ENCODE measurements at places on chromosomes 2 and 18.
A peak's percentile ranks its signal among the peaks of the same experiment; 100 is the strongest.

GRCh38 chr18:76571689-76572088 is 76.6 kb upstream of the ZNF516 start:
- DNase-seq: no peak

DNA sequence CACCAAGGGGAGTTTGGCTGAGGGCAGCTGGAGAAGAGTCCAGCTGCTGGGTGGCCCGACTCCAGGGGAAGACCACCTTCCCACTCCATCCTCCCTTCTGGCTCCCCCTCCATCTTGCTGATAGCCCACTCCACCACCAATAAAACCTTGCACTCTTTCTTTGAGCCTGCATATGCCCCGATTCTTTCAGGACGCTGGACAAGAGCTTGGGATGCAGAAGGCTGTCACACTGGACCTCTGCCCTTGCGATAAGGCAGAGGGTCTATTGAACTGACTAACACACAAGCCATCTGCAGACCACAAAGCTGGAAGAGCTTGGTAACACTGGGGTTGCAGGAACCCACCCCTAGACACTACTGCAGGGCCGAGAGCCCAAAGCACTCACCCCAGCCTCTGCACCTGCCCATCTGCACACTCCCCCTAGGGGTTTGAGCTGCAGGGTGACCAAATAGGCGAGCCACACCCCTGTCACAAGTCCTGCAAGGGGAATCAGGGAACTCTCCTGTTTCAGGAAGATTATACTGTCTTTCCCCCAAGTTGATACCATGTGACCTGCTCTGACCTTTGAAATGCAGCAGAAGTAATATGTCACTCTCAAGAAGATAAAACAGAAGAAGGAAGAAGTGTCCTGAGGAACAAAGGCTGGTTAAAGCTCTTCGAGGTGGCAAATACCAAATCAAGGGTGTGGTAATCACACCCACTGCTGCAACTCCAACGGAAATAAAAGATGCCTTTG is 70.5 kb downstream of the SMAD4 start:
- DNase-seq: no peak

DNA sequence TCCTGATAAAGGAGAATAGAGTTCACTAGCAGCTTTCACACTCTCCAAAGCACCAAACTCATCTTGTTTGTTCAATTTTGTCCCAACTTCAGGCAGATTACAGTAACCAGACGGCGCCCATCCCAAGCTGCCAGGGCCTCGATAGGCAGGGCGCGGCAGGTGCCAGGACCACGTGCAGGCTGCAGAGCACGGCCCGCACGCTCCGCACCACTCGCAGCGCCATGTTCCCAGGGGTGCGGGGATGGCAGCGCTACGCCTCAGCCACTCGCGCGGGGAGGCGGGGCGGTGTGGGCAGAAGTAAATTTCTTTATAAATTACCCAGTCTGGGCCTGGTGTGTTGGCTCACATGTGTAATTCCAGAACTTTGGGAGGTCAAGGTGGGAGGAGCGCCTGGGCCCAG is 30.3 kb upstream of the INO80D start:
- DNase-seq: no peak

- DNase-seq: peak; percentile 29
Observed at GRCh38 chr2:189698020-189698887, 23.8 kb downstream of the ANKAR start.

DNA sequence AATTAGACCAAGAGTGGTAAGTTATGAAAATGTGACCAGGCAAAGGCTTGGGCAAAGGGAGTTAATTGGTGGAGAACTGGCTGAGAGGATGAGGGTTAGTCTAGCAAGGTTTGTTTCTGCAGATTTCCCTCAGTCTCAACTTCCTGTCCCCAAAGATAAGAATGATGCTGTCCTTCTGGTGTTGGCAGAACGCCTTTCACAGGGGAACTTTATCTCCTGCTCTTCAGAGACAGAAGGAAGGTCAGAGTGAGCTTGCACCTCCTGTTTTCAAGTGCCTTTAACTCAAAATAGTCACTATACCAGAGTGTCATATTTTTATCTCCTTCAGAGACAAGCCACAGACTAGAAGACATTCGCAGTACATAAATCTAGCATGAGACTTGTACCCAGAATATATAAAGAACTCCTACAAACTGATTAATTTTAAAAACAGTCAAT is 95.7 kb downstream of the TEX51 start:
- DNase-seq: no peak

DNA sequence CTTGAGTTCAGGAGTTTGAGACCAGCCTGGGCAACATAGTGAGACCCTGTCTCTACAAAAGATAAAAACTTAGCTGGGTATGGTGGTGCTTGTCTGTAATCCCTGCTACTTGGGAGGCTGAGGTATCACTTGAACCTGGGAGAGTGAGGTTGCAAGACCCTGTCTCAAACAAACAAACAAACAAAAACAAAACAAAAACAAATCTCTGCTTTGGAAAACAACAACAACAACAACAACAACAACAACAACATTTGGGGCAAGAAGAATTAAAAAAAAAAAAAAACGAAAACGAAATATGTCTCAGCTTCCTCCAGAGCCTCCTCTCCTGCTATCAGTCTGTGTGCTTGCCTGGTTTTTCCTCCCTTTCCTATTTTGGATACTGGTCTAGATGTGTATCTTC is 16.9 kb downstream of the SLC4A1AP start:
- no peak for DNase-seq

- no peak for DNase-seq
Observed at GRCh38 chr2:71861186-71862160, 286.2 kb downstream of the CYP26B1 start.

GRCh38 chr2:105299290-105299689 is 30.2 kb downstream of the TGFBRAP1 start:
- no peak for DNase-seq

- no peak for DNase-seq
Observed at GRCh38 chr18:49844903-49845302, 31.6 kb upstream of the ACAA2 start.

DNA sequence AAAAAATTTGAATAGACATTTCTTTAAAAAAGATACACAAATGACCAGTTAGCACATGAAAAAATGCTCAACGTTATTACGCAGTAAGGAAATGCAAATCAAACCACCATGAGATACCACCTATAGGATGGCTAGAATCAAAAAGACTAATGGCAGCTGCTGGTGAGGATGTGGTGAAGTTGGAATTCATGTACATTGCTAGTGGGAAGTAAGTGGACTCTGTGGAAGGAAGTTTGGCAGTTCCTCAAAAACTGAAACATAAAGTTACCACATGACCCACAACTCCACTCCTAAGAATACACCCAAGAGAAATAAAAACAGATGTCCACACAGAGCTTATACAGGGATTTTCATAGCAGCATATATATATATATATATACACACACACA is 51.2 kb downstream of the MBP start:
- DNase-seq: no peak

DNA sequence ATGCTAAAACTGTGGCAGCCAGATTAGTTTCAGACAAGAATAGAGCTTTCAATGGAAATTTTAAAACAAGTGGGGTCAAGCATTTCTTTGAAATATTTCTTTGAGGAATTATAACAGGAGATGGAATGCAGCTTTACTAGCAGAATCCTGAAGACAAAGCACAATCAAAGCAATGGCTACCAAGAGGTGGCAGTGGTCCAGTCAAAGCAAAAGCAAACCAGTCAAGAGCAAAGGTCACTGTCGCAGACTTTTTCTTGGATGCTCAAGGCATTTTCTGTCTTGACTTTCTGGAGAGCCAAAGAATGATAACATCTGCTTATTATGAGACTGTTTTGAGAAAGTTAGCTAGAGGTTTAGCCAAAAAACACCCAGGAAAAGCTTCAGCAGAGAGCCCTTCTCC is 351.2 kb upstream of the DLGAP1 start:
- no peak for DNase-seq

DNA sequence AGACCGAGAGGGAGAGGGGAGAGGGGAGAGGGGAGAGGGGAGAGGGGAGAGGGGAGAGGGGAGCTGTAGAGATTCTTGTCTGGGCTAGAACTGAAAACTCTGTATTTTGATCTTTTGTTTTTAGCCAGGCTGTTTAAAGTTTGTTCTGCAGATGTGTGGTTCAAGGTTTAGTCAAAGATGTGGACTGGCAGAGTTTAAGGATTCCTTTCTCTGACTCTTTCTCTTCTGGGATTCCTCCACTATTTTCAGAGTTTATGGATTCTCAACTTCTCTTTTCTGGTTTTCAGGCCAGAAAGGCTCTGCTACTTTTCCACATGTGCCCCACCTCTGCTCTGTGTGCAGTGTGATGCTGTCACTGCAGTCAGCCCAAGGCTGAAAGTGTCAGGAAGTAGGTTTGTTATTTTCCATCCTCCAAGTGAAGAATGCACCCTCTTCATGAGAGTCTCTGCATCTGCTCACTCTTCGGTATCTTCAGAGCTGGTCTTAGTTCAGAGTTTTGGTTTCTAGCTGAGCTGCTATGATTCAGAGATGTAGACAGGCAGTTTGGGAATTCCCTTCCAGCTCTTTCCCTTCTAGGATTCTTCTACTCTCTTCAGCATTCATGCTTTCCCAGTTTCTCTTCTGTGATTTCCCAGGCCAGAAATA is 130.9 kb upstream of the SMAD7 start:
- no peak for DNase-seq

DNA sequence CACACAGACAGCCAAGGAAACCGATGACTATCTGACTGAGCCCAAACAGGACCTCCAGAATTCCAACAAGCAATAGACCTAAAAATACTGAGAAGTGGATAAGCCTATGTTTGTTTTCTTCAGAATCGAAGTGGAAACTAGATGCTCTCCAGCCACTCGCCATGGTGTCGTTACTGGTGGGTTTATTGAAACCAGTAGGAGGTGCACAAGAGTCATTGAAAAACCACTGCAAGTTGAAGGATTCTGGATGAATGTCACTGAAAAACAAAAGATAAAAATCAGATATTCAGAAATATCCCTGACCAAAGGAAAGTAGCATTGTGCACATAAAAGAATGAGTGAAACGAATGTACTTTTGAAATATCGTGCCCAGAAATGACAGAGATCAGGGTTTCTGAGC is 15.3 kb downstream of the TM4SF20 start:
- DNase-seq: no peak

DNA sequence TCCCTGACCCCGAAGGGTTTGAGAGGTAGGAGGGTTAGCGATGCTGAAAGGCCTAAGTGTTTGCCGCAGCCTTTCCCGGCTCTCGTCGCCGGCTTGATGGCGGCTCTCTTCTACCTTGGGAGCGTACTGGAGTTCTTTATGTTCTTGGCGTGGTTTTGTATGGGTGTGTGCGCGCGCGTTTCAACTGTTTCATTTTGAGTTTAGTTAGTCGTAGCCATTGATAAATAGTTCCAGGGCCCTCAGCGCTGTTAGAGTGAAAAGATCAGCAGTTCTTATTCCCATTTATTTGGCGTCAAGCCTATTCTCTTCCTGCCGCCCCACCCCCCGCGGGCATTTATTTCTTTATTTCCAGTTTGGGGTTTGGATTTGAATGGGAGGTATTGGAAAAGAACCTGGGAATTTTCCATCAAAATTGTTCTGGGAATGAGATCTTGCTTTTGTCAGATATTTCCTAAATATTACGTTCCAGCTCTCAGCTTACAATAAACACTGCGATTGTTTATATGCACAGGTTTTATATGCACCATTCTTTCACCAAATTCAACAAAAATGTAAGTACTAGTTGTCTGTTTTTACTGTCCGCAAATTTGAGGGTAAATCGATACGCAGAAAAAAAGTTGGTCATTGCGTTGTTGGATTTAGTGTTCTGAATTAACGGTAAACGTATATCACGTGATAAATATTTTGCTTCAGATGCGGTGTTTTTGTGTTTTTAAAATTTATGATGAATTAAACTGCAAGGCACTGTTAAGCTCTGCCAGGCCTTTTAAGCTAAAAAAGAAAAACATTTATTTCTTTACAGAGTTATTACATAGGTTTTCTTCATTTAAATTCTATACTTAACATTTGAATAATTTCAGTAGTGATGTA is 954 bp downstream of the CCNT2 start:
- no peak for DNase-seq

DNA sequence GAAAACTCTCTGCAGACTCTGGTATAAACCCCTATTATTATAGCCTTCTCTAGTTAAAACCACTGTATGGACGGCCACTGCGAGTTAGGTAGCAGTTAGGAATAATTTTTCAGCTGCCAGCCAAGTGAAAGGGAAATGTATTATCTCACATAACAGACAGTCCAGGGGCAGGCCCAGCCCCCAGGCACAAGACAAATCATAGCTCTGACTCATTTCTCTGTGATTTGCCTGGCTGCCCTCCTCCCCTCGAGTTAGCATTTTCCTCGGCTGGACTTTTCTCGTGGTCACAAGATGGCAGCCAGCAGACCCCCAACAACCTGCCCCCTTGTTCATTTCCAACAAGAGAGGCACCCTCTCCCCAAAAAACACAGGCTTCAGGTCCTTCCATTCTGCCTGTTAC is 10.5 kb downstream of the VIT start:
- DNase-seq: peak; percentile 57

DNA sequence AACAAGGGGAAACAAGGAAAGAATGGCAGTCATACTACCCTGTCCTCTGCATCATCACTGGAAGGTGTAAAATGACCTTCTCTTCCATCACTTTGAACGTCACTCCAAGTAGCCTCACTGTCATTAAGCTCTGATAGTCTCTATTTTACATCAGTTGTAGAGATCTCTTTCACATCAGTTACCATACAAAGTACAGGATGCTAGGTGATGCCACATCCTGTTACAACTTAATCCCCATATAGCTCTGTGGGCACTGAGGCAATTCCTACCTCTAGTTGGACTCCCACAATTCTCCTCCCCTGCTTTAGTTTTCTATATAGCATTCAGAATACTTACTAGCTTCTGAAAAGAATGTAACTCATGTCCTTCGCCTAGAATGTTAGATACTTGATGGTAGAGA is 55.1 kb upstream of the TTC27 start:
- no peak for DNase-seq

- DNase-seq: peak; percentile 56
Observed at GRCh38 chr2:137380610-137381009, 583.7 kb upstream of the HNMT start.

DNA sequence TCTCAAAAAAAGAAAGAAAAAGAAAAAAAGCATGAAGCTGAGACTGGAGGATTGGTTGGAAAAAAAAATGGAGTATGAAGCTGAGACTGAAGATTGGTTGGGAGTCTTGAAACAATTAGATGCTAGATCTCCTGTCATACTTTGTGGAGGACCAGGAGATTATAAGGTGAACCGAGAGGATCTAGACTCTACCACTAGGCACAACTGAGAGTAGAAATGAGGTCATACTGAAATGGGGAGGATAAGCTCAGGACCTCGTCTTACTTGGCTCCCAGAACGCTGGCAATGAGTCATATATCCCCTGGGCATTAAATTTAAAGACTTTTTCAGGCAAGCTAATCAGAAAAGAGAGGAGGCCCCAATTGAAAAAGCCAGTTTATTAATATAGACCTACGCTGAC is 3.3 kb upstream of the ORC2 start:
- peak; percentile 31 for DNase-seq

GRCh38 chr18:52348209-52348608 is 8.2 kb downstream of the DCC start:
- DNase-seq: no peak

DNA sequence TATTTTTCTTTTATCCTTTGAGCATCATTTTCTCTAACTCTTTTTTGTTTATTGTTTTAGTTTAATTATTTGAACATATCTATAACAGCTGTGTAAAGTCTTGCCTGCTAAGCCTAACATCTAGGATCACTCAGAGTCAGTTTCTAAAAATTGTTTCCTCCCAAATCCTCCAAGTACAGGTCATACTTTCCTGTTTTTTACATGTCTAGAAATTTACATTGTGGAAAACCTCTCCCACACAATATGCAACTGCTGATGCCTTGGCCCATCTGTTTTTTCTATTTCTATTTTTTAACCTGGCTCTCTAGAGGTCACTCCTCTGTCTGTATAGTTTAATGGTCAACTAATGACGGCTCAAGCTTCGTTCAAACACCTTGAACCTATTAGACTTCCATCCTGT is 261.0 kb downstream of the HRH4 start:
- DNase-seq: no peak

GRCh38 chr18:12102136-12102842 is 8.6 kb downstream of the ANKRD62 start:
- DNase-seq: no peak

Data from RCC 7860 (cell line).